H54 (cell line): ENCODE measurements at places on chromosomes 7 and 10.

DNA sequence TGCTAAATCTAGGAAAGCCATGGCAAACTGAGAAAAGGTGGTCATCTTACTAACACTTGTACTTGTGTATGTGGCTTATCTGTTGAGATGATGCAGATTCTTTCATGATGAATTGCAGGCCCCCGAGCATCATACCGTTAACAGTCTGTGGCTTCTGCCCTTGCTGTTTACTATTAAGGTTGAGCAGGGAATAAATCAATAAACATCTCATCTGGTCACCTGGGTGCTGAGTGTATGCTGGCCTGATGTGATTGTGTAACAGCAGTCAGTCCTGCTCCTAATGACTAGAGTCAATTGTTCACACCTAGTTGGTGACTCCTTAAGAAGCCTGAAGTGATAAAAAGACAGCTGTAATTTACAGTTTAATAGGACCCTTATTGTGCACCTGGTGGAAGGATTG is 8.3 kb upstream of the GNAT3 start:
- DNase-seq: no peak

DNA sequence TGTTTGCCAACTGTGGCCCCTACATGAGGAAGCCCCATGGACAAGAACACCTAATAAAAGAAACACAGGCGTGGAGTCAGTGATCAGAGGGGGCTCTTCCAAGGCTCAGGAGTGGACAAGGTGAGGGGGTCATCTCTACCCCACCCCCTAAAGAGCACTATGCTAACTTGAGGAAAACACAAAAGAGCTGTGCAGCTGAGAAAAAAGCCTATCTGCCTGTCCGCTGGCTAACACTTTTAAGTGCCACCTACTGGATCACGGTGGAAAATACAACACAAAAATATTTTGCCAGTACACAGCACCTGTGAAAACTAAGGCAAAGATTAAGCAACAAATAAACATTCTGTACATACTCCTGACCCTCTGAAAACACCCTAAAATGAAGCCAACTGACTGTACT is 53.1 kb upstream of the COBL start:
- DNase-seq: no peak

DNA sequence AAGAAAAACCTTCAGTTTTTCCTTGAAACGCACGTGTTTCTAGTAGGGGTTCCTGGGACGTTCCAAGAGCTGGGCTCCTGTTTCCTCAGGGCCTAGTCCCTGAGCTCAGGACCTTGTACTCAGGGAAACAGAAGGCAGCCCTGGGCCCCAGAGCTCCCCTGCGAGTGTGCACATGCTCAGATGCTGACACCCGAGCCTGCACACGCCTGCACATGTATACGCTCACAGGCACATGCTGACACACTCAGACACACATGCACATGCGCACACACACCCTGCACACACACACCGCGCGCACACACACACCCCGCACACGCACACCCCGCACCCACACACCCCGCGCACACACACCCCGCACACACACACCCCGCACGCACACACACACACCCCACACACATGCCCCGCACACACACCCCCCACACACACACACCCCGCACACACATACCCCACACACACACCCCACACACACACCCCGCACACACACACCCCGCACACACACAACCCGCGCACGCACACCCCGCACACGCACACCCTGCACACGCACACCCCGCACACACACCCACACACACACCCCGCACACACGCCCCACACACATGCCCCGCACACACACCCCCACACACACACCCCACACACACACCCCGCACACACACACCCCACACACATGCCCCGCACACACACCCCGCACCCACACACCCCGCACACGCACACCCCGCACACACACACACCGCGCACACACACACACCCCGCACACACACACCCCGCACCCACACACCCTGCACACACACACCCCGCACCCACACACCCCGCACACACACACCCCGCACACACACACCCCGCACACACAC is 52.2 kb downstream of the CALML3 start:
- no peak for DNase-seq

DNA sequence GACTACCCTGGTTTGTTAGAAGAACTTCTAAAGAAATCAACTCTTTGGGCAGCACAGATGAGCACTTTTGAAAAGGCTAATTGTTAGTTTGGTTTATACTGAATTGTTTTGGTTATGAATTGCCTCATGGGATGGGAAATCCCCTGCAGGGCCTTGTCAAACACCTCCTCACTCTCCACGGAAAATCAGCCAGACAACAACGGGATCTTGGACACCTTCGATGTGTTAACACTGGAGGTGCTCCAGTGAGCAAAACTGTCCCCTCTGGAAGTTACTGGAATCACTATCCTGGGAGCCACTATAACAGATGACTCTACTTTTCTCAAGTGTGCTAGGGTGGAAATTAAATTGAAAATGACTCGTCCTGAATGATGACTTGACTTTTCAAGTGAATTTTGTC is 38.7 kb downstream of the CDK6 start:
- no peak for DNase-seq

DNA sequence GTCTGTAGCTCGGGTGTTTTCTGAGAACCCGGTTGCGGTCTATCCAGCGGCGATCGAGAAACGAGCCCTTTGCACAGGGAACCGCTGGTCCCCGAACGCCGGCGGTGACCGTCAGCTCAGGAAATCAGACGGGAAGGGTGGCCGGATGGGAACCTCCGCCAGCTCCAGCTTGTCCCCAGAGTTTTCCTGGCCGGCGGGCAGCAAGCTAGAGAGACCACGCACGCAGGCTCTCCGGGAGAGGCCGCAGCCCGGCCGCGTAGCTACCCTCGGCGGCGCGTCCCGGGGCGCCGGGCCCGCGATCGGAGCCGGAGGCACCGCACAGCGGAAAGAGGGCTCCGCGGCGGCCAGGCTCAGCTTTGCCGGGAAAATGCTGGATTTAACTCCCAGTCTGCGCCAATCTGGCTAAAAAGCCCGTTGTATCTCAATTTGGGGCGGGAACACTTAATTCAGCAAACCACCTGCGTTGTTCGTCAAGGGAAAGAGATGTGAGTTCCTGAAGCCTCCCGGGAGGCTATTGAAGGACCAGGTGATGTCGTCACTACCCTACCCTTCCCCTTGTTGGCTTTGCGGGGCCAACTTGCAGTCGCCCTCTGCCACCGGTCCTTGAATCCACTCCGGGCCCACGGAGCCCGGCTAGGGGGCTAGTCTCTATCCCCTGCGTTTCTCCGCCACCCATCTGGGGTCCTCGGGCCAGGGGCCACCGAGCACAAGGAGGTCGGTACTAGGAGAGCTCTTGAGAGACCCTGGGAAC is 859 bp upstream of the CH25H start:
- DNase-seq: no peak

- DNase-seq: no peak
Measured at GRCh38 chr7:4270941-4271715, 411.0 kb upstream of the FOXK1 start.

GRCh38 chr7:94276795-94277194 is 117.9 kb upstream of the COL1A2 start:
- DNase-seq: no peak

GRCh38 chr10:79047875-79048638 is 20.7 kb upstream of the ZMIZ1 start:
- no peak for DNase-seq

DNA sequence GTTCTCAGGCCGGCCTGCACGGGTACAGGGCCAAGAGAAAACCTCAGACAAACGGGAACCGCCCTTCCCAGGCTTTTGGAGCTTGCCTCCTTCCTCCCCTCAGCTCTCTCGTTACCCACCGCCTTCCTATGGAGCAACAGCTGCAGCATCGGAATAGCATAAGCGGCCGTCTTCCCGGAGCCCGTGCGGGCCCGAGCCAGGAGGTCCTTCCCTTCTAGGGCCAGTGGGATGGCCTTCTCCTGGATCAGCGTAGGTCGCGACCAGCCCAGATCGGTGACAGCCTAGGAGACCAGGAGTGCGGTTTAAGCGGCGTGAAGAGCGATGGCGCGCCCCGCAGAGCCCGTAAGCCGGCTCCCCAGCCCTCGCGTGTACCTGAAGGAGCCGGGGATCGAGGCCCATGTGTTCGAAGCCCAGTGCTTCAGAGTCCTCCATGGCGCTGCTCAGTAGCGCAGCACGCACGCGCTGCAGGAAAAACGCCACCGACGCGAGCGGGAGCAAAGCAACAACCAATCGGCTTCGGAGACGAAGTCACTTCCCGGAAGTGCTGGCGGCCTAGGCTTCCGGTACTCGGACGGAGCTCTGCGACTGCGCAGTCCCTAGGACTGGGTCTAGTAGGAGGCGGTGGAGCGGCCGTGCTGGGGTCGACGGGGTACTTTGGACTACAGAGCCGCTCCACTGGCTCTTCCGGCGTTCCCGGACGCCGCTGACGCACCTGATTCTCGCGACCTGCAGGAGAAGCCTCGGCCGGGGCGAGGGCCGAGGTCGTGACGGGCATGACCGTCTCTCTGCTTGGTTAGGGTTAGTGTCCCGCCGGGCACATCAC is at the start of gene DDX56:
Gene DDX56, minus strand, starts transcription at position 445 of the 823 bp plus-strand sequence. Its CDS starts 13 bp downstream, at position 432.
- DNase-seq: peak; percentile 99

DNA sequence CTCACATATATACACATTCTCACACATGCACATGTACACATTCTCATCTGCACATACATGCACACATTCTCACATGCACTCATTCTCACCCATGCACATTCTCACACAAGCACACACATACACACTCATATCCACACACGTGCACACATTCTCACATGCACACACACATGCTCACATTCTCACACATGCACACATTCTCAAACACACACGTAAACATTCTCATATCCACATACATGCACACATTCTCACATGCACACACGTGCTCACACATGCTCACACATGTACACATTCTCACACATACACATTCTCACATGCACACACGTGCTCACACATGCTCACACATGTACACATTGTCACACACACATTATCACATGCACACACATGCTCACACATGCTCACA is 260.6 kb downstream of the PTPRN2 start:
- DNase-seq: no peak

- DNase-seq: no peak
Measured at GRCh38 chr10:29681676-29682448, 47.1 kb upstream of the SVIL start.

DNA sequence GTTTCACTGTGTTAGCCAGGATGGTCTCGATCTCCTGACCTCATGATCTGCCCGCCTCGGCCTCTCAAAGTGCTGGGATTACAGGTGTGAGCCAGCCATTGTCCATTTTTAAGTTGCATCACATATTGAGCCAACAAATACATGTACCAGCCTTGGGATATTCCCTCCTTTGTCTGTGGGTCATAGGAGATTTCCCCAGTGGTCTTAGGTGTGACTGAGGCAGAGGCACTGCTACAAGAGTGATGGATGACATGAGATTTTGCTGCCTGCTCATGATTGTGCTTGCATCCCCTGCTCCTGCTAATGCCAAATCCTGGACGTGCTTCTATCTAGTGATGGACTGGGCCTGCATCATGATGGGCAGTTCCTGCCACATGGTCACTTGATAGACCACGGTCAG is 10.7 kb upstream of the GIMAP6 start:
- DNase-seq: no peak

DNA sequence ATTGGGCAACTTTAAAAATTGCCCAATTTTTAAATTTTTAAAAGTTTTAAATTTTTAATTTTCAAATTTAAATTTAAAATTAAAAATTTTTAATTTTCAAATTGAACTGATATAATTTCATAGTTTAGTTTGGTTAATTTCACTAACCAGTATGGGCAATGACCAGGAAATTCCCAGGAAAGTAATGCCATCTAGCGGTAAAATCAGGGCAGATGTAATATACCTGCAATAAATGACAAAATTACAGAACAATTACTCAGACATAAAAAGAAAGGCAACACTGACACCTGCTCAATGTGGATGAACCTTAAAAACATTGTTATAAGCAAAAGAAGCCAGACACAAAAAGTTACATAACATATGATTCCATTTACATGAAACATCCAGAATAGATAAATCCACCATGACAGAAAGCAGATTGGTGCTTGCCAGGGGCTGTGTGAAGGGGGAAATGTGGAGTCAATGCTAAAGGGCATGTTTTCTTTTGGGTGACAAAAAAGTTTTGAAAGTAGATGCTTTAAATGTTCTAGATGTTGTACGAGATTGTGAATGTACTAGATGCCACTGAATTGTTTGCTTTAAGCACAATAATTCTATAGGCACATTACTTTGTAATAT is 28.6 kb upstream of the SLC16A12 start:
- peak; percentile 21 for DNase-seq

DNA sequence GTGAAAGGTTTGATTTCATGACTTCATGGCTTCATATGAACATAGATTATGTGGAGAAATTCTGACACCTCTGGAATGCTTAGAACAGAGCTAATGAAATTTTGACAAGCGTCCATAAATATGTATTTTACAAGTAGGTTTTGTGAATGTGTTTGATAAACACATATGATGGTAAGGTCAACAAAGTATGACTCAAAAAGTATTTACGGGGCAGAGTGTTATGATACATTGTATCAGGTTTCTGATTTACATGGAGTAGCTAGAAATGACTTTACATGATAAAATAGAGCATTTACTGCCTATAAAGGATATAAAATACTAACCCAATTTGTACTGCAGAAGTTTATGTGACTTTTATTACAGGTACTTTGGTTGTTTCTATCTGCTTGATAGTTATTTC is 206.3 kb downstream of the MDFIC start:
- no peak for DNase-seq
